ENCODE measurements at places on chromosomes 3 and 15.

GRCh38 chr3:104519068-104519467, 847.6 kb upstream of the ALCAM start:
- DNase-seq = no peak

- no peak for DNase-seq
Measured at GRCh38 chr15:43541785-43542184, 24.4 kb downstream of the MAP1A start.

DNA sequence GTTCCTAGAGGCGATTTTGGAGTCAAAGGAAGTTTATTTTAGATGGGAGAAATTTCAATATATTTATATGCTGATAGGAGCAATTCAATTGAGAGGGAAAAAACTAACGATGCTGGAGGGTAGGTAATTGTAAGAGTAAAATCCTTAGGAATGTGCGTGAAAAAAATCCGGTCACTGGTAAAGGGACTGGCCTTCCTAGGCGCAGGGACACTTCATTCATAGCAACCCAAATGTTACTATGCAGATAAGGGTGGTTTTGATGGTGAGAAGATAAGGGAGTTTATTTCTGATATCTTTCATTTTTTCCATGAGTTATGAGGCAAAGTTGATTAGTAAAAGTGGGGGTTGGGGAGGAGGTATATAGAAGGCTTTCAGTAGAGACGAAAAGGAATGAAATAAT, 1.1 kb upstream of the PIAS1 start:
- DNase-seq = no peak

DNA sequence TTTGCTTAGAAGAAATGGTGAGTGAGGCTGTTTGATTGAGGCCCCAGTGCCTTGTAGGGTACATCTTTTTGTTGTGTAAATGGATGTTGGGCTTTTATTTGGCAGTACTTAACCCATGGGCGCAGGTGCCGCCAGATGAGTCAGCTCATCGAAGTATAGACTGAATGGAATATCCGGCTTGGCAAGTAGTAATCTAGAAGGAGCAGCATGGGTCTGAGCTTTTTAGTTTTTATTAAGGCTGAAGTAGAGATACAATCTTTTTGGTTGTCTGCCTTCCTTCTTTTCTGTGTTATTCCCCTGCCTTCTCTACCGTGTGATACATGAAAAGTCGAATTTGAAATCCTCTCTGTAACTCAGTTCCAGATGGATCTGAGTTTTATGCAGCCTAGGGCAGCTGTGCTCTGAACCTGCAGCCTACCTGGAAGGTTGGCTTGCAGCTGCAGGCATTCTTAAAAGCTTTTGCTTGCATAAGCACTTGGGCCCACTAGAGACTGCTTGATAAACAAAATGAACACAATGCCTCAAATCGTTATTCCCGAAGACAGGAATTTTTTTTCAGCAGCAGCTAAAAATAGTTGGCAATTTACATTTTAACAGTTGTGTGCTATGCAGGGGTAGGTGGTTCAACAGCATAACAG, 177.5 kb upstream of the CGNL1 start:
- no peak for DNase-seq

GRCh38 chr15:75091814-75092213, 68.4 kb downstream of the PPCDC start:
- peak; percentile 19 for DNase-seq

DNA sequence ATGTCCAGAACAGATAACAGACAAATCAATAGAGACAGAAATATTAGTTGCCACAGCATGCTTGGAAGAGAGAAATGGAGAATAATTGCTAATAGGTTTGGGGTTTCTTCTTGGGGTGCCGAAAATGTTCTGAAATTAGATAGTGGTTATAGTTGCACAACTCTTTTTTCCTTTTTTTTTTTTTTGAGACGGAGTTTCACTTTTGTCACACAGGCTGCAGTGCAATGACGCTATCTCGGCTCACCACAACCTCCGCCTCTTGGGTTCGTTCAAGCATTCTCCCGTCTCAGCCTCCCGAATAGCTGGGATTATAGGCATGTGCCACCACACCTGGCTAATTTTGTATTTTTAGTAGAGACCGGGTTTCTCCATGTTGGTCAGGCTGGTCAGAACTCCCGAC, 163.3 kb downstream of the PLCH1 start:
- DNase-seq = no peak

DNA sequence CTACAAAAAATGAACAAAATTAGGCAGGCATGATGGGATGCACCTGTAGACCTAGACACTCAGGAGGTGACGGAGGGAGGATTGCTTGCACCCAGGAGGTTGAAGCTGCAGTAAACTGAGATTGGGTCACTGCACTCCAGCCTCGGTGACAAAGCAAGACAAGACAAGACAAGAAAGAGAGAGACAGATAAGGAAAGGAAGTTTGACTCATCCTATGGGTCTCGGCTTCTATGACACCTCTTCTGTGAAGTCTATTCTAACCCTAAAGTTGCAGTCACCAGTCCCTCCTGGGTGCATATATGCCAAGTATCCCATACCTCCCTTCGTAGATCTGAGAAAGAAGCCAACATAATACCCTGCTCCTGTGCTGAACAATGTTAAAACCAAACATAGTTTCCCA, 7.9 kb upstream of the ZMAT3 start:
- DNase-seq = no peak

- no peak for DNase-seq
Measured at GRCh38 chr15:46502667-46503066, 867.8 kb downstream of the SQOR start.

DNA sequence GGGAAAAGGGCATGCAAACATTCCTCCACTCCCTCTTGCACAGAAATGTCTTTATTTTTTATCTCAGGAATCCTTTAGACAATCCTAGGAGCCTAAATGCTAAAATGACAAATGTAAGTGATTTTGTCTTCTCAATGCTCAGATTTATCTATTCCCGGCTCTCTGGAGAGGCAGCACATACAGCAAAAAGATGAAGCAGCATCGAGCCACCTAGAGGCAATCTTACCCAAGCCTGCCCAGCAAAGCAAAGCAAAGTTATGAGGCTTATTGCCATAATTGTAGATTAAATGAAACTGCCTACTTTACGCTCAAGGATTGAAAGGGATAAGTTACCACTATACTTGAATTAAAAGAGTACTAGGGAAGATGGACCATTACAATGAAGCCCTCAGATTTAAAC, 750.4 kb upstream of the NR2F2 start:
- DNase-seq = no peak

Measured in non-pigmented ciliary epithelial cell (primary cell).